Cerebellar nuclear complex (tissue), 1 donor: ENCODE measurements at places on chromosomes 12 and 14.
A peak's percentile ranks its signal among the peaks of the same experiment; 100 is the strongest.

GRCh38 chr12:8664228-8664913 is 1.7 kb upstream of the MFAP5 start:
- DNase-seq, result no peak

GRCh38 chr12:8911606-8912268 is 2.6 kb upstream of the PHC1 start:
- DNase-seq, result no peak

DNA sequence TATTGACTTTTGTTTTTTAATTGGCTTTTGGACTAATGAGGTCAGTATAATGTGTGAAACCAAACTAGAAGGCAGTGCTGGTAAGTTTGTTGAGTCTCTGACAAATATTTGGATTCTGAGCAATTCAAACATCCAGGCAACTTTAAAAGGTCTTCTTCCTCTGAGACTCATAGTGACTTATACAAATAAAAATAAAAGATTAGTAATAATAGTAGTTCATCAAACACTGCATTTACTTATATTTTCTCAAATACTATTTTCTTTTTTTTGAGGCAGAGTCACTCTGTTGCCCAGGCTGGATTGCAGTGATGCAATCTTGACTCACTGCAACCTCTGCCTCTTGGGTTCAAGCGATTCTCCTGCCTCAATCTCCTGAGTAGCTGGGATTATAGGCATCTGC is 337.9 kb downstream of the DAD1 start:
- no peak for DNase-seq

DNA sequence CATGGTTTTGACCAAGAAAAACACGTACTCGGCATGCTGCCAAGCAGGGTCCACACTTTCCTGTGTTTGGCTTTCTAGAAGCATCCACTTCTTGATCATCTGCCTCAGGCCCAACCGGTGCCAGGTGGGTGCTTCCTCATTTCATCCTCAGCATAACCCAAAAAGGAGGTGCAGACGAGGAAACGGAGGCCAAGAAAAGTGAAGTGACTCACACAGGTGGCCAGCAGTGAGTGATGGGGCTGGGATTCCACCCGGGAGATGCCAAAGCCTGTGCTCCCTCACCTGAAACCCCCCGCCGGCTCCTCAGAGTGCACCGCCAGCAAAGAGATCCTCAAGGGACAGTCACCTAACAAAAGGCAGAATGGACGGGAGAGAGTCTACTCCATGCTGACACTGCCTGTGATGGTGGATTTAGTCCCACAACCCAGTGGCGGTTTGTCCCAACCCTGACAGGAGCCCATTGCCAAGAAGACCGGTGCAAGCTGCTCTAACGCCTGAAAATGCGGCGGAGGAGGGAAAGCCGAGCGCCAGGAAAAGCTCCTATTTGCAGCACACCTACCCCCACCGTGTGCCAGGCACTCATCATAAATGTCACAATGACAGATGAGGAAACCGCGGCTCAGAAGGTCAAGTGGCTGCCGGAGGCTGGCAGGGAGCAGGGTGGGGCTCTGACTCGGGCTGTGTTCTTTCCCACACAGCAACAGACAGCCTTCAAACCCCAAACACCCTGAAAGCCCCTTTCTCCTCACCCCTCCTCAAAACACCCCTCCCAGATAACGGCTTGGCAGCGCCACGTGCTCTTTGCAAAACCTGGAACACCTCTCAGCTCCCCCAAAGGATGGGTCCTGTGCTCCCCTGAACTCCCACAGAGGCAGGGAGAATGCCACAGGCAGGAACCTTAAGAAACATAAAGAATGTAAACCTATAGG is 18.8 kb downstream of the BCL11B start:
- no peak for DNase-seq

- no peak for DNase-seq
These were observed 31.9 kb downstream of the CCDC91 start for GRCh38 chr12:28222081-28222700.

GRCh38 chr12:2267703-2268470 is 215.1 kb downstream of the CACNA1C start:
- DNase-seq, result peak; percentile 26

- DNase-seq, result no peak
These were observed 7.4 kb upstream of the KRT77 start for GRCh38 chr12:52710730-52711129.

- no peak for DNase-seq
These were observed 22.2 kb downstream of the UBE2N start for GRCh38 chr12:93419388-93420034.

DNA sequence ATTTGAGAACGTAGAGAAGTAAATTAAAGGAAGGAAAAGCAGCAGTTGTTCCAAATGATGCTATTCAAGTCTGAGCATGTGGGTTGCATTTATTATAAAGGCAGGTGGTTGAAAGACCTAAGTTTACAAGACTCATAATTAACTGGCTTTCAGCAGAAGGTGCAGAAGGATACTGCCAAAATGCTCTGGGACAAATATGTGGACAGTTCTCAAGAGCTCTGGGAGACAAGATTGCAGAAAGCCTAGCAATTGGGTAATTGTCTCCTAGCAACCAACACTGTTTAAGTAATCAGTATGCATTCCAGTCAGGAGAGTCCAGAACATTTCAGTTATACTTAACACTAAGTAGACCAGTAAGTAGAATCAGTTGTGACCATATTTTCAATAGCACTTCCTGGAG is 131.5 kb downstream of the GPR135 start:
- no peak for DNase-seq

GRCh38 chr12:104354868-104355570 is 51.5 kb downstream of the EID3 start:
- no peak for DNase-seq

DNA sequence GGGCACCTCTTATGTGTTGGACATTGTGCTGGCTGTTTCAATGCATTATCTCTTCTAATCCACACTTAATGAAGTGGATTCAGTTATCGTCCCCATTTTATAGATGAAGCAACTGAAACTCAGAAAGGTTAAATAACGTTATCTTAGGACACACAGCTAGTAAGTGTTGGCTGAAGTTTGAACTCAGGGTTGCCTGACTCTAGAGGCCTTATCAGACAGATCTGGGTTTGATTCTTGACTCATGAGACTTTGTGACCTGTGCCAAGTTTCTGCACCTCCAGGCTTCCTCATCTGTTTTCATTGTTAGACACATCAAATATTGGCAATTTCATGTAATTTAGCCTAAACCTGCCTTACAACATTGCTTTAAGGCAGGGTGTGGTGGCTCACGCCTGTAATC is 18.2 kb upstream of the IRF2BPL start:
- no peak for DNase-seq

DNA sequence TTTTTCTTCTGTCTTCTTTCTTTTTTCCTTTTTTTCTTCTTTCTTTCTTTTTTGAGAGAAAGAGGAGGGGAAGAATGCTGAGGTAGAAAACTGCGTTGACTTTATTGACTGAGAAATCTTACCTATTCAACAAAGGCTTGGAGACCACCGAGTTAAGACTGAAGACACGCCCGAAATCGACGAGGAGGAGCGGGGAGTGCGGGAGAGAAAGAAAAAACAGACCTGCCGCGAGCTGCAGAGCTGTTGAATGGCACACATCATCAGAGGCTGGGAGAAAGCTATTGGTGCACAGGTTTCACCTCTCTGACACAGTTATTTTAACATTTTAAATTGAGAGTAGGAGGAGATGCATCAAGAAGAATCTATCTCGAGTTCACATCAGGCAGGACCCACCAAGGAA is 5.1 kb downstream of the ASCL1 start:
- no peak for DNase-seq

- DNase-seq, result no peak
These were observed 94.7 kb upstream of the PWP1 start for GRCh38 chr12:107590814-107591375.

DNA sequence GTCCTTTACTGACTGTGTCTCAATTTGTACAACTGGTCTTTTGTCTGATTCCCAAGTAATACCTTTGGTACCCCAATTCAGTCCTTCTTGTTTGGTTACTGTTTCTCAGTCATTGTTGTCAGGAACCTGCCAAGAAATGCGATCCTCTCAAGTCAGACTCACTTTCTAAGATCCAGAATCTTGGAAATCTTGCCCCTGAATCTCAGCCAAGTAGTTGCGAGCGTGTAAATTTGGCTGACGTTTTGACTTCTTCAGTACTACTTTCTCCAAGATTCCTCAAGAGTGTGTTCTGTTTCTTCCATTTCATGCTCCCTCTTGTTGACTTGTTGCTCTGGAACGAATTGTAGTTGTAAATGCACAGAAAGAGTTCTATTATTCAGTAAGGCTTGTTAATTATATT is 114.0 kb downstream of the MSRB3 start:
- DNase-seq, result no peak

- no peak for DNase-seq
These were observed 7.3 kb downstream of the PHLDA1 start for GRCh38 chr12:76024102-76024781.

DNA sequence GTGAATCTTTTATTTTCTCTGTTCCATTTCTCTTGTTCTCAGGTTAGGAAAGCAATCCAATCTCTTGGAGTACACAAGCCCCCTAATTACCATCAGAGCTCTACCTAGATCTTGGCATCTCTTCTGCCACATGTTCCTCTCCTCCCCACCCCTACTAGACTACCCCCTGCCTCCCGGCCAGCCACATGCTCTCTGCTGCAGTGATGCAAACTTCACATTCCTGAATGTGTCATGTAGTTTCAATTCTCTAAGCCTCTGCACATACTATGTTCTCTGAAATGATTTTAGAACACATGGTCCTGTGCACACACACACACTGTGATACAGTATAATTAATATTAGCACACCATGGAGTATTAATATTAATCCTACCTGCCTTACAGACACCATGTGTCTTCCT is 104.6 kb downstream of the EFCAB11 start:
- no peak for DNase-seq

- DNase-seq, result no peak
These were observed 44.3 kb downstream of the ELK3 start for GRCh38 chr12:96238336-96239047.

- no peak for DNase-seq
These were observed 250.8 kb downstream of the EGLN3 start for GRCh38 chr14:33700052-33700451.

GRCh38 chr12:106588771-106589170 is 6.0 kb downstream of the RFX4 start:
- no peak for DNase-seq

GRCh38 chr14:33871394-33871793 is 79.5 kb downstream of the EGLN3 start:
- DNase-seq, result no peak

DNA sequence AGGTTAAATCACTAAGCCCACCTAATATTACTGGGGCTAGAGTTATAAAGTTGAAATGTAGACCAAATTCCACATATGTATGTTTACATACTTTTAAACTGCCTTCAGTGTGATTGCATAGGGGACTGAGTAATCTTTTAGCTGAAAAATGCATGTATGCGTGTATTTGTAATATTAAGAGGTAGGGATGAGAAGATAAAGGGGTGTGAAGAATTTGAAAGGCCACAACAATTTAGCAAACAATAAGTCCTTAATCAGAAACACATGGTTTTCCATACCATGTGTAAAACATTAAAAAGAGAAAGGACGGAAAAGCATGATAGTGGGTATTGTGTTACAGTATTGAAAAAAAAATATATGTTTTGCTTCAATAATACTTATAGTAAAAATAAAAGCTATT is 919.9 kb upstream of the FLRT2 start:
- no peak for DNase-seq

DNA sequence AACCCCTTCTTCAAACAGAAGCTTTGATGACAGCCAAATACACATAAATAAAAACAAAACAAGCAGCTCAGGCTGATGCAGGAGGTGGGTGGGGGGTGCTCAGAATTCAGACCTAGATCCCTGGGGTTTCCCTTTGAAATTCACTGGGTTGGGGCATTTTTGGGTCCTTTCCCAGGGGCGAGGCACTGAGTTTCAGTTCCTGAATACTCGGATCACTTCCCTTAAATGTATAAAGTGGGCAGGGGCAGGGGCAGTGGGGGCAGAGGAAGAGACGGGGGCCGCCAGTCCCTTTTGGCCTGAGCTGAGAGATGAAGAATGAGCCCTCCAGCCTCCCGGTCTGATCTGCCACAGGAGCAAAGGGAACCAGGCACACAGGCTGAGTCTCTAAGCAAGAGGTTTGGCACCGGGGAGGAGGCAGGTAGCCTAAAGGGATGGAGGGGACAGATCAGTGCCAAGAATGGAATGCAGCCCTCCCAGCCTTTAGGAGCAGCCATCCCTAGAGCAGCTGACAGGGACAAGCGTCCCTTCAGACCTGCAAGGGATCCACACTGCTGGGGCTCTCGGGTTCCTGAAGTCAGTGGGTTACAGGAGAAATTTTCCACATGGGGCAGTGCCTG is 20.3 kb downstream of the KDM2B start:
- DNase-seq, result no peak

GRCh38 chr14:23381871-23382270 is 5.0 kb downstream of the CMTM5 start:
- DNase-seq, result no peak

DNA sequence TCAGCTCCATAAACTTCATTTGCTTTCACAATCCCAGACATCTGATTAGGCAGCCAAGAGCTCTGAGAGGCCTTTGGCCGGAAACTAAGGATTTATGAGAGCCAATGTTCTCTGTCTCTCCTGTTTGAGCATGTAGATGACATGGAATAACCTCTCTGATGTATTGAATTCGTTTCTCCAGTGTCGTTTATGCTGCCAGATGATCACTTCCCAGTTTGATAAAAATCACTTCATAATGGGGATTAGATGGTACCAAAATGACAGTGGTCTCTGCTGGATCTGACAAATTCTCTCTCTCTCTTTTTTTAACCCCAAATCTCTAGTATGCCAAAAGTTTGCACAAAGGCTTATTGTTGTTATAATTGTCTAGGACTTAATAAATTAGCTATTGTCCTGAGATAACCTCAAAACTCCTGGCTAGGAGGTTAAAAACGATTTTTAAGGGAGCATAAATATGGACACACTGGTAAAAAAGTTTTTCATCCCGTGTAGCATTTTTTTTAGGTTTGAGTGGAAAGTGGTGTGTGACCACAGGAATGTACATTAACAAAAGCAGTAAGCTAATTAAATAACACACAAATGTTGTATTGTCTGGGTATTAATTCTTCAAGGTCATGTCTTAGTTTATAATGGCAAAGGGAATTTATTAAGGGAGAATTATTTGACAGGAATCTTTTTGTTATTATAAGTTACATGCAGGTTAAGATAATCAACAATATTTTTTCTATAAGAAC is 82.6 kb upstream of the USP44 start:
- no peak for DNase-seq

DNA sequence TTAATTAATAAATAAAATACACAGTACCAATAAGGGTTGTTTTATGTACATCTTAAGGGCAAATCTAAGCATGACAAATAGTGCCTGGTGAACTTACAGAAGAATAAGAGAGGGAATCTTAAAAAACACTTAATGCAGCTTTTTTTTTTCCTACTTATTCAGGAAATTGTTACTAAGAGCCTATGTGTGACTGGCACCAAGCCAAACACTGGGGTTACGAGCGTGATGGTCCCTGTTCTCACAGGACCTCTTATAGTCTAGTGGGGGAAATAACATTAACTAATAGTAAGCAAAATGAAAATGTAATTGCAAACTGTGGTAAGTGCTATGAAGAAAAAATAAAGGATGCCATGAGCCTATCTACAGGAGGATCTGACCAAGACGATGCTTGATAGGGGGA is 53.6 kb downstream of the RTN1 start:
- no peak for DNase-seq
